ENCODE measurements at places on chromosomes 2 and 18. TPM values are rescaled to one million over a fixed set of nuclear protein-coding genes. Genes with fewer than 3 reads are reported as not detected.

The TFPI gene
- total RNA-seq, result 85.3 TPM

The SLC4A3 gene
- 50.5 TPM for total RNA-seq

The MCM6 gene
- 21.2 TPM for total RNA-seq

The VWA3B gene
- 2.8 TPM for total RNA-seq

The IL36B gene
- not detected for total RNA-seq

The FSHR gene
- 0.46 TPM for total RNA-seq

The OTOS gene
- total RNA-seq, result not detected

The ABCG8 gene
- 1.2 TPM for total RNA-seq

The MTCL1 gene
- total RNA-seq, result 18.5 TPM

The IL18RAP gene
- total RNA-seq, result not detected

The RAX gene
- total RNA-seq, result 0.23 TPM

The MEP1B gene
- total RNA-seq, result 0.23 TPM

The CAPN13 gene
- 0.23 TPM for total RNA-seq

The KCNG2 gene
- total RNA-seq, result 0.69 TPM

The SNED1 gene
- total RNA-seq, result 6.5 TPM

The CDH2 gene
- 216 TPM for total RNA-seq

The FOXI3 gene
- total RNA-seq, result not detected
